ENCODE measurements at places on chromosomes 4 and X. TPM values are rescaled to one million over a fixed set of nuclear protein-coding genes. Genes with fewer than 3 reads are reported as not detected.

Gene UGT2B15
- not detected for polyA plus RNA-seq

Gene GPRASP3
- polyA plus RNA-seq, result 7.0 TPM

- no peak for DNase-seq
These were observed 9.3 kb upstream of the TBC1D14 start for GRCh38 chr4:6900181-6900812.

- peak; percentile 35 for DNase-seq
These were observed 15.0 kb downstream of the AGA start for GRCh38 chr4:177427192-177427591.

DNA sequence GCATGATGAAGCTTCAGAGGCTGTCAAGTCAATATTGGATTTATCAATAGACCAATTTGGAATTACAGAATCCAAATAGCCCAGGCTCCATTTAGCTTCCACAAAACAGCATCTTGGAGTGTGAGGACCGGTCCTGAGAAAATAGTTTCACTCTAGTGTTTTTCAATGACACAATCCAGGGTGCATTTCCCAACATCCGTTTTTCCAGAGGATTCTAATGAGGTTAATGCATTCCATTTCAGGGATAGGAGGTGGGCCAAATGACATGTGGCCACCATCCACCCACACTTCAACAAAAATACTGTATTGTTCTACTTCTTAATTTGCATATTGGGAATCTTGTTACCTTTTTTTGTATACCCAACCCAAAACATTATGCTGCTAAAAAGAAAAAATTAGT, 229.8 kb upstream of the LDB2 start:
- DNase-seq, result no peak

GRCh38 chrX:153476666-153477363, 6.4 kb upstream of the HAUS7 start:
- peak; percentile 85 for DNase-seq

DNA sequence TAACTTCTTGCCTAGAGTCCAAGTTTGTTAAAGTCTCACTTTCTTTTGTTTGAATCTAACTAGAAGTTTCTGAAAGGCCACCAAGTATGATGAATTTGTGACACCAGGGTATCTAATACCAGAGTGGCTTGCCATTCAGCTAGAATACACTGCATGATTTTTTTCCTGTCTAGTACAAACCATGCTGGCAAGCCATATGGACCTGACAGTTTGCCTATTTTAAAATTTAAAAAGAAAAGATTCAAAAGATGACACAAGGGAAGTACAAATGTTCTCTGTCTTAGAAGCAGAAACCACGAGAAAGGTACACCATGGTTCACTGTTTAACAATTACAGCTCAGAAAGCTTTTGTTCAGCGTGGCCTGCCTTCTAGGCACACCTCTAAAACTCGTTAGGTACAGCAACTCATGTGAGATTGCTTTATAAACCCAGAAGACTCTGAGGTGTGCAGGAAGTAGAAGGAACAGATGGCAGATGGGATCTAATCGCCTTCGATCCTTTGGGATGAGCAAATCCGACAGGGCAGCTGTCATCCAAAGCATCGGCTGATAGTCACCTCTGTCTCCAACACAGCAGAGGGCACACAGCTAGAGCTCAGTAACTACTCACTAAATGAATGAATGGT, 35.4 kb upstream of the CENPU start:
- no peak for DNase-seq

- DNase-seq, result no peak
These were observed 5.0 kb downstream of the GTPBP6 start for GRCh38 chrX:313546-313945.

GRCh38 chr4:8675906-8676305, 83.3 kb downstream of the CPZ start:
- no peak for DNase-seq

DNA sequence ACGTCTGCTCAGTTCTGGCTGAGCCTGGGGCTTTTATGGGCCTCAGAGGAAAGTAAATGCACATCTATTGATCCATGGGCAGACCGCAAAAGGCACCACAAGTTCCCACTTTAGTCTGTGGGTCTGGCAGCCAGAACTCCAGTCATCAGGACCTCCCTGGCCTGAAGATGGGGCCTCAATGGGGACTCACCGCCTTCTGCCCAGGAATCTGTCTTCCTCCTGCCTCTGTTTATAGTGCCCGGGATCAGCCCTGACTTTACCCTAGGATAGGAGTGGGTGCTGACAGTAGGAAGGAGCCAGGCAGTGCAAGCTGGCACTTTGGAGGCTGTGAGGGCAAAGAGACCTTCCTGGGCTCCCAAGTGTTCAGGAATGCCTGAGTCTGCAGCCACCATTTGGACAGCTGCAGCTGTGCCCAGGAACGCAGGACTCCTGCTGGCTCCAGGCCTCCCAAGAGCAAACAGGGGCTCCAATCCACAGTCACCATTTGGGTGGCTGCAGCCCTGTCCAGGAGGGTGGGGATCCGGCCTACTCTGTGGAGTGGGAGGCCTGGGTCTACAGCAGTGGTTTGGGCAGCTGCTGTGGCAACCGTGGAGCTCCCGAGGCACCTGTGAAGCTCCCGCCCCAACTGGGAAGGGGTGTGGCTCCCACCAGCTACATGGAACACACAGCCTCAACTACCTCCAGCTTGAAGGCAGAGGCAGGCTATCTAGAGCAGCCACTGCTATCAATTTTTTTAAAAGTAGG, 1440.9 kb upstream of the ADGRL3 start:
- DNase-seq, result no peak

- no peak for DNase-seq
These were observed 70.0 kb downstream of the MGST2 start for GRCh38 chr4:139735381-139736273.

- DNase-seq, result no peak
These were observed 84.6 kb downstream of the PPP3CA start for GRCh38 chr4:101262683-101263082.

DNA sequence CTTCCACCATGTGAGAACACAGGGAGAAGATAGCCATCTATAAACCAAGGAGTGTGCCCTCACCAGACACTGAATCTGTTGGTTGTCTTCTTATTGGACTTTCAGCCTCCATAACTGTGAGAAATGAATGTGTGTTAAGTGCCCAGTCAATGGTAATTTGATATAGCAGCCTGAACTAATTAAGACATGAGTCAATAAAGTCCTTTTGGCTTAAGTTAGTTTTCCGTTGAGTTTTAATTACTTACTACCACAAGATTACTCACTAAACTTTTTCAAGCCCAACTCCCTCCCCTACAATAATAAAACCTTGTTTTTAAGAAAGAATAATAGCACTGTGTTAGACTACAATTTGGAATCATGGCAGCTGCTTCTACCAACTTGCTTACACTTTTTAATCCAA, 324.2 kb downstream of the PCDH19 start:
- no peak for DNase-seq

All from muscle of back (tissue), 13 donors.